ENCODE measurements at places on chromosomes 11 and 22.

DNA sequence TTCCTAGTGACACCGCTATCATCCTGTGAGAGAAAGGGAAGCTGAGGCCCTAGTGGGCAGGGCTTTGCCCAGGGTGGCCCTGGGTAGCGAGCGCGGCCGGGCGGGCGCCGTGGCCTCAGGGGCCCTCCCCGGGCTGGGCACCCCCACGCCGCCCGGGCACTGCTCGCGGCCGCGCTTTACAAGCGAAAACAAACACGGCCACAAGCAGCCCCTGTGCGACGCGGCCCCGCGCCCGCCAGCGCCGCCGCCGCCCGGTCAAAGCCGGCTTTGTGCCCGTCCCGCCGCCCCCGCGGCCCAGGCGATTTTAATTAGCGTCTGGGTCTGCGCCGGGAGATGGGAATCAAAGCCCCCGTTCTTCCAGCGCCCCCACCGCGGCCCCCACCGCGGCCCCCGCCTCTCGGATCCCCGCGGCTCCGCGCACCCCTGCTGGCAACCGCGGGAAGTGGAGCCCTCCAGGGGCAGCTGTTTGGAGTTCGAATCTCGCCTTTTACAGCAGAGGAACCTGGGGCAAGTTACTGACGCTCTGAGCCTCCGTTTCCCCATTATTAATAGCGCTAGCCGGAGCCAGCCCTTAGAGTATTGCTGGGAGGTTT lies 47.9 kb downstream of the CHRDL2 start:
- DNase-seq = no peak

DNA sequence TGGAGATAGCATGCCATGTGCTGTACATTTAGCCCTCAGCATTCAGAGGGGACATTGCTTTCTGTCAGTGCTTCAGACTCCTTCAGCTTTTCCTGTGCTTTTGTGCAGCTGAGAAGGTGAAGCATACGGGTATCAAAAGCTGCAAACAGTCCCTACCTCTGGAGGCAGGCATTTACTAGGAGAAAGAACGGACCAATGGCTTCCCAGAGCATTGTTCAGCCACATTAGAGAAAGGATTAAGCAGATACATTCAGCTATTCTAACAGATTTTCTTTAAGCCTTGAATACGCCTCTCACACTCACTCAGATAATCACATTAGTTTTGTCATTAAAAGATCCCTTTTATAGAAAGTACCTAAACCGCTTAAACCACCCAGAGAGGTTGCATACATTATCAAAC lies 80.7 kb upstream of the FAM181B start:
- DNase-seq = no peak

- no peak for DNase-seq
These were observed 24.6 kb downstream of the CSF2RB start for GRCh38 chr22:36938028-36938425.

- no peak for DNase-seq
These were observed 1.2 kb upstream of the TSKU start for GRCh38 chr11:76781807-76782530.

- no peak for DNase-seq
These were observed 674.1 kb downstream of the OPCML start for GRCh38 chr11:132858223-132858622.
